Hypothalamus (tissue), 51 donors: ENCODE measurements at places on chromosomes 2 and 18.

GRCh38 chr2:50452056-50452455 is 579.9 kb downstream of the NRXN1 start:
- no peak for DNase-seq

DNA sequence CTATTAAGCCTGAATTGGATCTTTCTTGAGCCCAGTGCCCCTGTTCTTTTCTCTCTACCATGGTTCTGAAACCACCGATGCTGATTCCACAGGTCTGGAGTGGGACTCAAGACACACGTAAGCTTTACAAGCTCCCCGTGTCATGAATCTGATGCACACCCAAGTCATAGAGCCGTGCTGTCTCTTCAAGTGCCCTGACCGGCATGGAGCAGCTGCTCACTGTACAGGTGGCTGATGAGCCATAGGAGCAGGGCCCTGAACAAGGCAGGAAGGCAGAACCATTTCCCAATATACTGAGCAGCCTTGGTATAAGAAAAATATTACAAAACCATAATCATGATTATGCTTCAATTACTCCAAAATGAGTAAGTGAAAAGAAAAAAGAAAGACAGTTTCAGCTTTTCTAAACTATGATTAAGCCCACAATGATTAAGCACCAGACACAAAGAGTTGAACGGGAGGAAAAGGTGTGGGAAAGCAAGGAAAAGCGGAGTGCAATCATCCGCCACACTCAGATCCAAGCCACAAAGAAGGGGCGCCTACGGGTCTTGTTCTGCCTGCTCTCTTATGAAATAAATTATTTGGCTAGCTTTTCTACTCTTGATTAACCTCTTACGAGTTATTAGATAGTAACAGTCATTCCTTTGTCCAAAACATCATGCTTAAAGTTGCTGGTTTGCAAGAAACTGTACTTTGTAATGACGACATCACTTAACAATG is 41.7 kb downstream of the NOL10 start:
- DNase-seq = no peak

DNA sequence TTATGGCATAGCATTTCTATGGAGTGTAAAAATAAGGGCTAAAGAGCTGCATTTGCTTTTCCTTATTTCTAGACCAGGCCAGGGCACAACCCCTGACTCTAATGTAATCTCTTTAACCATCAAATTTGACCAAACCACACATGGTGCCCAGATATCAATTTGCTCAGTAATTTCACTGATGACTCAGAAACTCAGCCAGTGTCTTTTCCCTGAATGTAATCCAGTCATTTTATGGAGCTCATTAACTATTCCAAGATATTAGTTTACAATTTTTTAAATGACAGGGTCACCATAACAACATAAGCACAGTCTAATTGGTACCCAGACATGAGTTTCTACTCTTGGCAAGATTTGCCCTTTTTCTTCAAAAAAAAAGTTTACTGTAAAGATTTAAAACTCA is 270.8 kb upstream of the AGAP1 start:
- no peak for DNase-seq

DNA sequence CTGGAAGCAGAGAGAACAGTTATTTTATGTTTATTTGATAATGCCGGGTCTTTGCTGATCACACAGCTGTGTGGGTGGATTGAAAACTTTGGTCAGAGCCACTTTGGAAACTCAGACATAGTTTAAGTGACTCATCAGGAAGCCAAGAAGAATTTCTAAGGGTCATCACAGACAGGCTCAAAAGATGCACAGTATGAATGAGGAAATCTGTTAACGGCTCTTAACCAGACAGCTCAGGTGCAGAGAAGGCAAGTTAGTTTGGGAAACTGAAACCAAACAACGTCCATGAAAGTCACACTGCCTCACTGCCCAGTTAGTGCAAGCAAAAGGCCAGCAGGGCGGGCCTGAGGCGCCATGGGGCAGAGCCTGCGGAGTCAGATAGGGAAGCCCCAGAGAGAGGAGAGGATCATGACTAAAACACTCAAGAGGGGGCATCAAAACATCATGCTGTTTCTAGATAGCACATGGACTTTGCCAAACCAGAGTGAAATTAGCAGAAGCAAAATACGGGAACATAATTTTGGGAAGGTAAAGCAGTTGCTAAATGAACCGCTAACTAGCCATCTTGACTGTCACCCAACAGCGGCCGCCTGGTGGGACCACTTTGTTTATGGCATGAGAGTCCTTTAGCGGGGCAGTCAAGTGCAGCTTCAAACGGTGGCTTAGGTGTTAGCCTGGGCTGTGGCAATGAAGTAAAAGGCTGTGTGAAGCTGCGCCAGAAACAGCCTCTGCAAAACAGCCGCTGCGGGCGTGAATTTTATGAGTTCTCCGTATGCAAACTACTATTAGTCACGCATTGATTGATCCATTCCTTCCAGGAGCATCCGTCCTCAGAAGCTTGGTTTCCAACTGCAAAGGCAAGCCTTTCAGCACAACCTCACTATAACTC is 101.2 kb downstream of the KCTD18 start:
- no peak for DNase-seq
